Chondrocyte (in vitro differentiated cells): ENCODE measurements at places on chromosomes 4 and X. TPM values are rescaled to one million over a fixed set of nuclear protein-coding genes. Genes with fewer than 3 reads are reported as not detected.
A peak's percentile ranks its signal among the peaks of the same experiment; 100 is the strongest.

The FAM47A gene
- not detected in 3 replicates for total RNA-seq

GRCh38 chrX:88584283-88584682, 162.7 kb upstream of the CPXCR1 start:
- H3K4me1 ChIP-seq: no peaks in the 10 kb centered on the region
- no peak for DNase-seq
- H3K36me3 ChIP-seq: no peaks in the 10 kb centered on the region
- no peak overlapping the region for H3K27ac ChIP-seq

GRCh38 chr4:147056940-147057610, 111.4 kb upstream of the TTC29 start:
- H3K27ac ChIP-seq: peak overlapping the region; percentile 92
- H3K27me3 ChIP-seq: no peaks in the 10 kb centered on the region
- no peaks in the 10 kb centered on the region for H3K36me3 ChIP-seq
- H3K4me1 ChIP-seq: peaks cover 37% of the 10 kb centered on the region
- no peak for DNase-seq

DNA sequence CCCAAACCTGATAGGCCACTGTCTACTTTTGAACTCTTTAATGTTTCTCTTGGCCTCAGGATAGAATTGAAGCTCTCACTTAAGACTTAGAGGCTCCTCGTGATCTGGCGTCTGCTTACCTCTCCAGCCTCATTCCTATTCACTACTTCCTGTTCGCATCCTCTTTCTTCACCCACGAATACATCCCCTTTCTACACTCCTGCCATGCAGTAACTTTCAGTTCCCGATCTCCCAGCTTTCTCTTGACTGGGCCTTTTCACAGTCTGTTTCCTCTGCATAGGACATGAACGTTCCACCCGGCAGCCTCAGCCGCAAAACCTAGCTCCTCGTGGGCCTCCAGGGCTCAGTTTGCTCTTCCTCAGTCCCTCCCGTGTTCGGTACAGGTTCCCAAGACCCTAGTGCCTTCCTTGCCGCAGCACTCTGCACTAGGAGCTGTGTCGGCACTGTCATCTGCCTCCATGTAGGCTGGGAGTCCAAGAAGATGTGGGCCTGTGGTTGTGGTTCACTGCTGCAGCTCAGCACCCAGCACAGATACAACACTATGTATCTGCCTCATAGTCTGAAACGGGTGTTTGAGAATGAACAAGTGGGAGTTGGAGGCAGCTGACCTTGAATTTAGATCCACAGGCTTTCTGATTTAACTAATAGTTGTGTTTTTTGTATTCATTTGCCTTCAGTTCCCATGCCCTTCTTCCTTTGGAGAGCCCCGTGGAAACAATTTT, 15.8 kb downstream of the RPL39 start:
- H3K36me3 ChIP-seq: no peaks in the 10 kb centered on the region
- no peak for DNase-seq
- no peak overlapping the region for H3K4me3 ChIP-seq
- H3K4me1 ChIP-seq: no peaks in the 10 kb centered on the region

DNA sequence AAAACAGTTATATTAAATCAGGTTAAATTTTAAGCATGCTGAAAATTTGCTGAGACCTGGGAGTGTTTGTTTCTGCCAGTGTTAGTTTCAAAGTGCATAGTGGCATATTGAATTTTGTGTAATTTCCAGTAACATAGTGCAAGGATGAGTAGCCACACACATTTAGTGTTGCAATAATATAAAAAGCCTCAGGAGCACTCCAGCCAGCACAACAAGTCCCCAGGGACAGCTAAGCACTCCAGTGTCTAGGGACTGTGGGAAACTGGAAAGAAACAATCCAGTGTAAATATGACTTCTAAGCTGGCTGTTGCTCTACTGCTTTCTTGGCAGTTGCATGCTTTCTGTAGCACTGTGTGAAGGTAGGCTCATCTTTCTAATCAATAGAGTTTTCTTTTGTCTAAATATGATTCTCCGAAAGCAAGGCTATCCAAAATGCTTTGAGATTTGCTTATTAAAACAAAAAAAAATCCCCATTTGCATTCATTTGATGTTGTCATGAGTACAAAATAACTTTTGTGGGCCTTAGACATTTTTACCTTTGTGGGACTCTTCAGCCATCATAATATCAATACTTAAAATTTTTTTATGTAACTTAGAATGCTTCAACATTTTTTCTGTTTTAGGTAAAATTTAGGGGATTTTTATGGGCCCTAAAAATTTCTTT, 24.2 kb upstream of the CXCL2 start:
- H3K4me1 ChIP-seq: peaks cover 23% of the 10 kb centered on the region
- H3K27ac ChIP-seq: peak overlapping the region; percentile 72
- DNase-seq: no peak
- no peaks in the 10 kb centered on the region for H3K36me3 ChIP-seq
- H3K4me3 ChIP-seq: no peak overlapping the region

DNA sequence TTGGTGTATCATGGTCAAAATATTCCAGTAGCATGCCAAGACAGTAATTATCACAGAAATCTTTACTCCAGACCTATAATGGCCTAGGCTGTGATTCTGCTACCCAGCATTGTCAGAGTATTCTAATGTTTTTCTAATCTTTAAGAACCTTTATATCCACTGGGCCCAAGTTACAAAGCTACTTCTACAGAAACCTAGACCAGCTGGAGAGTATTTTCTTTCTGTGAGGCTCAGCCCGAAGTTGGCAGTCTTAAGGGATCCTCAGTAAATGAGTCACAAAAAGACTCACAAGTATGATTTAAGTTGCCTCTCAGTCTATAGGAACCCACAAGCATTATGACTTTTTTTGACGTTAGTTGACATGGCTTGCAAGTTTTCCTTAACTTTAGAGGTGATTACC, 638.5 kb upstream of the FAM241A start:
- no peak overlapping the region for H3K27ac ChIP-seq
- peaks cover 20% of the 10 kb centered on the region for H3K4me1 ChIP-seq
- H3K4me3 ChIP-seq: no peak overlapping the region
- H3K27me3 ChIP-seq: peaks cover 2% of the 10 kb centered on the region

DNA sequence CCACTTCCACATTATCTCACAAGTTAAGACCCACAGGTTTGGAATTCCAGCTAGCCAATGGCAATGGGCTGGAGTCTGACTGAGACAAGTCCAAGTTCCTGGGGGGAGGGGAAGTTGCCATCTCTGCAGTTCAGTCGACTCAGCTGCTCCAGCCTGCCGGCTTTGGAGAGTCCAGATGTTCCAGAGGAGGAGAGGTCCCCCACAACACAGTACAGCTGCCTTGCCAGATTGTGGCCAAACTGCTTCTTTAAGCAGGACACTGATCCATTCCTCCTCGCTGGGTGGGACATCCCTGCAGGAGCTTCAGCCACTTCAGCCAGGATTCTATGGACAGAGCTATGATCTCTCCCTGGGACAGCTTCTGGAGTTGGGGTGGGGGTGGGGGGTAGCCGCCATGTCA, 199.2 kb downstream of the EDA start:
- DNase-seq: no peak
- H3K4me1 ChIP-seq: no peaks in the 10 kb centered on the region
- H3K4me3 ChIP-seq: no peak overlapping the region
- H3K27me3 ChIP-seq: no peaks in the 10 kb centered on the region
- H3K36me3 ChIP-seq: no peaks in the 10 kb centered on the region
- no peak overlapping the region for H3K27ac ChIP-seq

- no peak for DNase-seq
- H3K4me3 ChIP-seq: no peak overlapping the region
- H3K36me3 ChIP-seq: no peaks in the 10 kb centered on the region
Measured at GRCh38 chr4:67130411-67130810, 414.9 kb downstream of the CENPC start.

The H2BW2 gene
- total RNA-seq: 0.59 TPM in 1 of 3 replicates, not detected in the others

The SPANXB1 gene
- total RNA-seq: not detected in 3 replicates

The CCDC160 gene
- 0.70 to 1.6 TPM (median 0.87 TPM) in 3 replicates for total RNA-seq

The CT45A7 gene
- total RNA-seq: not detected in 3 replicates

The EDA gene
- total RNA-seq: 0.65 to 1.1 TPM (median 0.85 TPM) in 3 replicates

GRCh38 chr4:8739317-8739716, 132.3 kb downstream of the HMX1 start:
- DNase-seq: no peak
- H3K36me3 ChIP-seq: no peaks in the 10 kb centered on the region
- no peak overlapping the region for H3K4me3 ChIP-seq
- no peak overlapping the region for H3K27ac ChIP-seq
- no peaks in the 10 kb centered on the region for H3K4me1 ChIP-seq

DNA sequence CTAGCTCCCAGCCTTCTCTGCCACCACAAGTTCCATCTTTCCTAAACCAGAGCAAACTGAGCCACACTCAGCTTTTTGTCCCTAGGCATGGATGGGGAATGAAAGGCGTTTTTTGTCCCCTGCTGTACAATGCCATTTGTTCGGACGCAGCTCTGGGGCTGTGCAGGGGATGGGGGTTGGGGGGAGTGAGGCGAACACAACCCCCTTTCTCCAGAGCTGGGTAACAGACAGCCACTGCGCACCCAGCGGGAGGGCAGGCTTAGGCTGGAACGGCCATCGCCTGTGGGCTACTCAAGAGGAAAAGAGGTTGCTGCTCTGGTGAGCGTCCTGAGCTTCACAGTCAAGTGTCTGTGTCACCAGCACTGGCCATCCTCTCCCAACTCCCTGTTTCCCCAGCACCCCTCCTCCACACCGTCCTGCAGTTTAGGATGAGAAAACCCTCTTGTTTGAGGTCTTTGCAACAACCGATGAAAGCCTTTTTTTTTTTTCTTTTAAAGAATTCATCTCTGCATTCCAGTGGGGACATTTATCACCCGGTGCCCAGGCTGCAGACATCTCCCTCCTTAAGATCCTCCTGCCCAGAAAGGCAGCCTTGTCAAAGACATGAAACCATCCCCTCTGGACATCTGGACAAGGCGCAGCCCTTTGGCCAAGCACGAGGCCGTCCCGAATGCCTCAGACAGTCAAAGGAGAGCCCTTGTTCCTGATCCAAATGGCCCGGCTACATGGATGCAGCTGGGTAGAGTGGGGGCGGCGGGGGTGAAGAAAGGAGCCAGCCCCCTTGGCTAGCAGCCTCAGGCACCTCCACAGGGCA, 419.6 kb downstream of the BCOR start:
- H3K27me3 ChIP-seq: no peaks in the 10 kb centered on the region
- DNase-seq: no peak
- peak overlapping the region; percentile 39 for H3K27ac ChIP-seq
- no peaks in the 10 kb centered on the region for H3K4me1 ChIP-seq

DNA sequence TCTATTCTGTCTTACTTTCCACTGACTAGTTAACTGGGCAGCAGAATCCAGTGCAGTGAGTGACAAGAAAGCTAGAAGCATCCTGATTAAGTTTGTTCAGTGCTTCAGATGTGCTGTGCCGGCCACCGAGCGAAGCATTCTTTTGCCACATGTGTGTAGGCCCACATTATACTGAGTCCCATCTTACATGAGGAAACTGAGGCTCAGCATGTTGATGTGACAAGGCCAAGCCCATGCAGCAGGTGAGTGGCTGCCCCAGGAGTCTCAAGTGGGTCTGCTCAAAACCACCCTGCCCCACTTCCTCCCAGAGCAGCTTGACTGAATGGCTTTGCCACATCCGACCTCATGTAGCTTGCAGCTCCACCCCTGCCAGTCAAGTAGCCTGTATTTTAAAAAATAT, 50.5 kb downstream of the RHOH start:
- no peak for DNase-seq
- no peaks in the 10 kb centered on the region for H3K4me1 ChIP-seq
- no peak overlapping the region for H3K4me3 ChIP-seq

The CENPU gene
- total RNA-seq: 5.7 to 12.9 TPM (median 6.3 TPM) in 3 replicates

DNA sequence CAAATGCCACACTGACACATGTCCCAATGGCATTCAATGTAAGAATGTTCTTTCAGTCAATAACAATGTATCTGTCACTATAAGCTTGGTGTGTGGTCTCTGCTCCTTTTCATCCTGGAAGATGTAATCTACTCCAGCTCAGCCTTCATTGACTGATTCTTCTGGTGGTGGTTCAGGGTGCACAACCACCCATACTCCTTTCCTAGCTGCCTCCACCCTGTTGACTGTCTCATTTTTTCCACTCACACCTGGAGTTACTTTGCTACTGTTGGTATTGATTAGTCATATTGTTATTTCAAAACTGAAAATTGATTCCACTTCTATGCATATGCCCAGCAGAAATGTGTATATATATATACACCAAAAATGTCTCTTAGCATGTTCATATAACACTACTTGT, 140.5 kb downstream of the ASB9 start:
- no peak for DNase-seq
- peaks cover 9% of the 10 kb centered on the region for H3K27me3 ChIP-seq
- H3K4me3 ChIP-seq: no peak overlapping the region
- H3K27ac ChIP-seq: no peak overlapping the region

GRCh38 chrX:121150217-121150616, 102.8 kb downstream of the GLUD2 start:
- H3K36me3 ChIP-seq: no peaks in the 10 kb centered on the region
- no peak for DNase-seq
- no peaks in the 10 kb centered on the region for H3K27me3 ChIP-seq
- H3K4me1 ChIP-seq: peaks cover 18% of the 10 kb centered on the region
- H3K27ac ChIP-seq: no peak overlapping the region

DNA sequence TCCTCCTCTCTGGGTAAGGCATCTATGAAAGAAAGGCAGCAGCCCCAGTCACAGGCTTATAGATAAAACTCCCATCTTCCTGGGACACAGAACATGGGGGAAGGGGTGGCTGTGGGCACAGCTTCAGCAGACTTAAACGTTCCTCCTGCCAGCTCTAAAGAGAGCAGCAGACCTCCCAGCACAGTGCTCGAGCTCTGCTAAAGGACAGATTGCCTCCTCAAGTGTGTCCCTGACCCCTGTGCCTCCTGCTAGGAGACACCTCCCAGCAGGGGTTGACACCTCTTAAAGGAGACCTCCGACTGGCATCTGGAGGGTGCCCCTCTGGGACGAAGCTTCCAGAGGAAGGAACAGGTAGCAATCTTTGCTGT, 89.9 kb downstream of the EFHC2 start:
- no peak overlapping the region for H3K4me3 ChIP-seq
- peaks cover 2% of the 10 kb centered on the region for H3K27me3 ChIP-seq
- DNase-seq: no peak
- peaks cover 6% of the 10 kb centered on the region for H3K4me1 ChIP-seq
